ENCODE measurements at places on chromosomes 11 and 22.
A peak's percentile ranks its signal among the peaks of the same experiment; 100 is the strongest.

DNA sequence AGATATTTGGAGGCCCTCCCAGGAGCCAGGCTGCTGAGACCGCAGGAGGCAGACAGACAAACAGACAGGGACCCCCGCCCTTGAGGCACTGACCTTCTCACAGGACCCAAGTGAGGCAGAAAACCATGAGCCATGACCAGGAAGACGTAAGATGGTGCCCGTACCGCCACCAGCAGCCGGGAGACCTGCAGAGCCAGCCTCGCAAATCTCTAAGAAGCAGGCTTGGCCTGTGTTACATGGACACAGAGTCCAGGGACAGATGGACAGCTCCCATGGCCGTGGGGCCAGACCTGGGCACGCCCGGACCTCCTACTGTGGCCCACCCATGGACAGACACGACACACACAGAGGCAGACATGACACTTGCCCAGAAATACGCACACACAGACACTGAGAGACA, 30.7 kb upstream of the TOLLIP start:
- no peak for DNase-seq

DNA sequence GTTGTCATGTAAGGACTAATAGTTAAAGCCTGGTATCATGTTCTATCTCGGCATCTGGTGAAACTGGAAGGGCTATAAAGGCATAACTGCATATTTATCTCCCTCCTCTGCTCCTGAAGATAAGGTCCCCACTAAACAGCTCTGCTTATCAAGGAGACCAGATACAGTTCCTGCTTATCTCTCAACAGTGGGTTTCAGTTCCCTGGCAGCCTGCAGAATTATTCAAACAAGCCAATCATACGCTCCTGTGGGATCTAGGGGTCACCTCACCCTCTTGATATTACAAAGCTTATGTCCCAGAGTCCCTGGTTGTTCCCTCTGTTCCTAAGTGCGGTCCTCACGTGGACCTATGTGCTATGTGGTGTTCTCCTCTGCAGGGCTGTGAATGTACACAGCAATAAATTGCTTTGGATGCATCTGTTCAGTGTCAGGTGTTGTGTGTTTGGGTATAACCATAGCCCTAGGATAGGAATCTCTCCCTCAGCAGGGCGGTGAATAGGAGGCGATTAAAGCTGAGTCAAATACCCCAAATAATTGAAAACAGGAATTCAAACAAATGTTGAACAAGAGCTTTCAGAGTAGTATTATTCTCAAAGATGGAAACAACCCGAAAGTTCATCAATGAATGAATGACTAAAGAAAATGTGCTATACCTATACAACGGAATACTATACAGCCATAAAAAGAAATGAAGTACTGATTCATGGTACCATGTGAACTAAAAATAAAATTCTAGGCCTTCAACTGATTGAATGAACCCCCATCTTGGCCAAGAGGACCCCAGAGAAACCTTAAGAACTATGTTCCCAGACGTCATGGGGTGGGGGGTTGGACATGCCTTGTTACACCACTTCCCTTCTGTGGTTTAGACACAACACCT, 3.1 kb upstream of the OOSP4A start:
- peak; percentile 87 for DNase-seq

DNA sequence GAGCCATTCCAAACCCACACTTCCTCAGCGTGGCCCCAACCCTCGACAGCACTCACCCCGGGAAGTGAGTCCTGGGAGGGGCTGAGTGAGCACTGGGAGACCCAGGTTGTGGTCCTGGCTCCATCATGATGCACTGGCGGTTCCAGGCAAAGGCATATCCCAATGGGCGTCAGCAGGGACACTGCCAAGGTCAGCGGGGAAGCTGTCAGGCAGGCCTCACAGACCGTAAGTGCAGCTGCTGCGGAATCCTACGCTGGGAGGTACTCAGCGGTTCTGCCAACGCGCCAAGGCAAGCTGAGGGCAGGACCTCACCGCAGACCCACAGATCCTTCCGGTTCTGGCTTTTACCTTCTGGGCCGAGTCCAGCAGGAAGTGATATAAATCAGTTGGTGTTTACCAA, 1.4 kb upstream of the GAL3ST1 start:
- no peak for DNase-seq

- no peak for DNase-seq
These were observed 59.1 kb downstream of the CSNK2A3 start for GRCh38 chr11:11293798-11294550.

GRCh38 chr11:35839368-35840161, 104.3 kb upstream of the LDLRAD3 start:
- DNase-seq, result no peak

- no peak for DNase-seq
These were observed 3.3 kb upstream of the SCARF2 start for GRCh38 chr22:20440637-20441591.

DNA sequence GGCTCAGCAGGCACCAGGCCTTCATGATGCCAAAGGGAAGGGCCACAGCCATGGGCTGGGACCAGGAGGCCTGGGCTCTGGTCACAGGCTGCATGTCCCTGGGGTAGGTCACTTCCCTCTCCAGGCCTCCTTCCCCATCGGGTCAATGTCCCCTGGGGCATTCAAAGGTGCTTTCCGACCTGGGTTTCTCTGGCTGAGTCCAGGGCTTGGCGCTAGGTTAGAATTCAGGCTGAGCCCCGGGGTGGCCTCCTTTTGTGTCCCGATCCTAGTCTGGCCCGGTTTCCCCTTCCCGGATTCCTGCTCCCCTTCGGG, 12.2 kb downstream of the MAFF start:
- DNase-seq, result no peak

DNA sequence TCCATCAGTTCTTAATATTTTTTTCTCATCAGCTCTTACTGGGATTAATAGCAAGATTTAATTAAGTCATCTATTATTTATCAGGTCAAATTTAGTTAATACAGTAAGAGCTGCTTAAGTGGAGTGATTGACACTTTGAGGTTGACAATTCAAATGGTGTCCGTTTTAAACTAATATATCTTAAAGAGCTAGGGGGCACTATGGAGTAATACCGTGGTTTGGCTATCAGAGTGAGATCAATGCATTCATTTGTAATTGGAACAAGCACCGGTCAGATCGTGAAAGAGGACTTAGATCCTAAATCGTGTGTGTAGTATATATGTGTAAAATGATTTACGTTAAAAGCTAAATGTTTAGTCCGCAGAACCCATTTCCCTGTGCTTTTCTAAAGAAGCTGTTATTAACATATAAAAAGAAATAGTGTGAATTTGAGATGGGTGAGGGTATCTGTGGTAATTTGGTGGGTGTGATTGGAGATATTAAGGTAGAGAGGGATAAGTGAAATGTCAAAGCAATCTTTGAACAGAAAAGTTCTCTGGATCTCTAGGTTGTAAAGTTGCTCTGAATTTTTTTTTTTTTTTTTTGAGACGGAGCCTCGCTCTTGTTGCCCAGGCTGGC, 2.3 kb downstream of the SIK2 start:
- peak; percentile 74 for DNase-seq

DNA sequence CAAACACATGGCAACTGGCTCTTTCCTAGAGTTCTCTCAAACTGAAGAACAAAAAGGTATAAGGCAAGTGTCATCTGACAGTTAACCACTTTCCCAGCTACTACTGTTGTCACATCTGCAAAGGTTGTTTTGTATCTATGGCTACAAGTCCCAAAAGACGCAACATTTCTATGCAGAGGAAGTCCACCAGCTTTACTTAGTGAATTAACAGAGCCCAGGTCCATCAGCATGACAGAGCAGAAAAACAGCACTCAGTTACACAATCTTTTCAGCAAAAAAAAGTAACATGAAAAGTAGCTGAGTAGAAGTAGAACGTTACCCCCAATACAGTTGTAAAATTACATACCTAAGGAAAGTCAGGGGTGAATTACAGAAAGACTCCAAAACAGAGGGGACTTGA, 12.1 kb downstream of the CPSF7 start:
- peak; percentile 17 for DNase-seq

DNA sequence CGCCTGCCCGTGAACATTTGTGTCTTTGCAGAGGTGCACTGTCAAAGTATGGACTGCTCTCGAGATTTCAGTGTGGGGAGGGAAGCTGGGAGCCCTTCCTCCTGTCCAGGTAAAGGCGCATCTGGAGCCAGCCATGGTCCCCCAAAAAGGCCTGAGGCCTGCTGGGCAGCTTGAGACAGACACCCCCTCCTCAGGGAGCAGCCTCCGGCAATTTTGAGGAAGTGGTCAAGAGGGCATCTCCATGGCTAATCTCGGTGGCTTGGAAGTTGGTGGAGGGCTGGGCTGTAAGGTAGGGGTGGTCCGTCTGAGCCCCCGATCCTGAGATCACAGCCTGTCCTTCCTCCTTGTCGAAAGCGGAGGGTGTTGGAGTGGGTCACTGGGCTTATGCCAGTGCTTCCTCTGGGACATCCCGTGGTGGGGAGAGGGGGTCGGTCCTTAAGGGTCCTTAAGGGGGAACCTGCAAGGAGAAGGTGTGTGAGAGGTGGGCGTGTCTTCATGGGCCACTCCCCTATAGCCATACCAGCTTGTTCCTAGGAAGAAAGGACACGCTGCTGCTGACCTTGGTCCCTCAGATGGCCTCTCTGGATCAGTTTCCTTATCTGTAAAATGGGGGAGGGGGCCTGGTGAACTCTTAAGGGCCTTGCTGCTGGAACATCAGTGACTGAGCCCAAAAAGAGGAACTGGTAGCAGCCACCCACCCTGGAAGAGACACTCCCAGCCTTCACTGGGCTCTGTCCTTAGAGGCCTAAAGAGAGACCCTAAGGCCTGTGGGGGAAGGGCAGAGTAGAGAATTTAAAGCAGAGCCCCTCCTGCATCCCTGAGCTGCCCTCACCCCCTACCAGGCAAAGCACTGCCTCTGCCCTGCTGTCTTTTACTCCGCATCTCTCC, 2.6 kb downstream of the KCNC1 start:
- DNase-seq, result no peak

DNA sequence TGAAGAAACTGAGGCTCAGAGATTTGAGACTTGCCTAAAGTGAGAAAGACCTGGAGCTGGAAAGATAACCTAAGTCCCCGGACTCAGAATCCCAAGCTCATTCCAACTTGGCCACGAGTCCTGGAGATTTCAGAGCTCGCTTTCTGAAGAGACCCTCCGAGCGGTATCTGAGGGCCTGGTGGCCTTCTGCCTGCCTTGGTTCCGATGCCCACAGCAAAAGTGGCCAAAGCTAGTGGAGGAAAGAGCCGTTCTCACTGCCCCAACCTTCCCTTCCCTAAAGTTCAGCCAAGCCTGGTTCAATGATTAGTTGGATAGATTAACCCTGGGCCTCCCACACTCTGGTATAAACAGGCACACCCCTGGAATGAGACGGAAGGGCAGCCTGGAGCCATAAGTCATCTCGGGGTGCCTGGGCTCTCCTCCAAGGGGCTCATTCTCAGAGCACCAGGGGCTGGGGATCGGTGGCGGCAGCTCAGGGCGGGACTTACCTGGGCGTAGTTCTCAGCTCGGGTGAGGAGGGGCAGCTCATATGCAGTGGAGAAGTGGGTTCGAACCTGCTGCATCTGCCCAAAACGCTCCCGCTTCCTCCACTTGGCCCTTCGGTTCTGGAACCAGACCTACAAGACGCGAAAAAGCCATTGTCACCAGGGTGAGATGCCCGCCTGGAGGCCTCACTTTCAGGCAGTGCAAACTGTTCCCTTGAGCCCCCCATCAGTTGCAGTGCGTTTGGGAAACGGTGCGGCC, 42.8 kb downstream of the ALX4 start:
- DNase-seq, result no peak

- DNase-seq, result peak; percentile 60
These were observed 11.0 kb upstream of the PTPN5 start for GRCh38 chr11:18802381-18803257.

DNA sequence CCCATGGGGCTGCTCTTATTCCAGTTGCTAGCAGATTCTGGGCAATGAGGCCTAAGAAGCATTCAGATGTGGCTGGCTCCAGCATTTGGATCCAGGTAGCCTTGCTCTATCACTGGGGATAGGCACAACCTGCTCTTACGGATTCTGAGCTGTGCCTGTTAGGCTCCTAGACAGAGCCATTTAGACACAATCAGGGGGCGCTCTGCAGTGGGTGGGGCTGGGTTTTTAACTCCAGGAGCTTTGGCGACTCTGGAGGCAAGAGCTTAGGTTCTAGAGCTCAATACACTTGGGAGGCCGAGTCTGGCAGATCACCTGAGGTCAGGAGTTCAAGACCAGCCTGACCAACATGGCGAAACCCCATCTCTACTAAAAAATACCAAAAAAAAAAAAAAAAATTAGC, 32.0 kb downstream of the KCNC1 start:
- peak; percentile 10 for DNase-seq

DNA sequence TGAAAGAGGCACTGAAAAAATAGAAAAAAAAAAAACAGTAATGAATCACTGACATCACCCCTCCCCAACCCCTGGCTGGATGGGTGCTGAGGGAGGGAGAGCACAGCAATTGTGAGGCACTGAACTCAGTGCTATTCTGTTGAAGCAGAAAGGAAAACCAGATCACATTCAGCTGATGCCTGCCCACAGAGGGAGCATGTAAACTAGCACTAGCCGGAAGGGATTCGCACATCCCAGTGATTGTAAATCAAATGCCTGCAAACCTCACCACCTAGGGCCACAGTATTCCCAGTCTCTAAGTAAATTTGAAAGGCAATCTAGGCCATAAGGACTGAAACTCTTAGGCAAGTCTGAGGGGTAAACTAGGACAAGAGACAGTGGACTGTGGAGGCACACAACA, 772.0 kb upstream of the CCDC179 start:
- DNase-seq, result no peak

- DNase-seq, result no peak
These were observed 35.6 kb downstream of the RNF169 start for GRCh38 chr11:74784234-74784633.
